Cortex of kidney (tissue), 1 donor: ENCODE measurements at places on chromosomes 4 and X.

- DNase-seq, result no peak
Measured at GRCh38 chrX:13373027-13373426, 53.2 kb upstream of the ATXN3L start.

- DNase-seq, result no peak
Measured at GRCh38 chr4:62460329-62460728, 1260.2 kb downstream of the ADGRL3 start.

- DNase-seq, result no peak
Measured at GRCh38 chrX:13252726-13253125, 67.1 kb downstream of the ATXN3L start.

- DNase-seq, result no peak
Measured at GRCh38 chrX:122241959-122242358, 942.1 kb upstream of the GRIA3 start.

DNA sequence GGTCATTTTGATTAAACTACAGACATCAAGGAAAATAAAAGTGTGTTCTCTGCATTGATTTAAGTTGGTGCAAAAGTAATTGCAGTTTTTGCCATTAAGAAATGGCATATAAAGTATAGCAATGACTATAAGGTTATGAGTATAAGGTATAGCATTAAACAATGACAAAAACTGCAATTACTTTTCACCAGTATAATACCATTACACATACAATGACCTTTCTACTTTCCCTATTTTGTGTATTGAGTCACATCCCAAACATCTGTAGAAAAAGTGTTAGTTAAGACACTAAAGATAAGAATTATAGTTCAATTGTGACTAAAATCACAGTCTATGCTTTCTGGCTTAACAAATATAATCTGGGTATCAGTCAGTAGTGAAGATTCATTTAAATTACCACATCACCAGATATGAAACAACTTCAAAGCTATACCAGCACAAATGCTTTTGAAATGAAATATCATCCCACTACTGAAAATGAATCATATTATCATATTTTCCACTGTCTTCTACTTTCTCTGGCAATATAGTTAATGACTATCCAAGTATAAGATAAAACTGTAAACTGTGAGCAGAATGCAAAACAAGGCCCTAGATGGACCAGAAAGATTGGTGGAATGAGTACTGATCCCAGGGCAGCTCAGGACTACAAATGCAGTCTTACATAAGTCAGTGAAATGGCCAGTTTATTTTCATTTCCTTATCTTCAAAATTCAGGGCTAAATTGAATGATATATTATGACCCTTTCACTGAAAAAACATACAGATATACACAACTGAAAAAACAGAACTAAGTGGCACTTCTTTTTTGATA, 241.1 kb downstream of the ANTXR2 start:
- no peak for DNase-seq

DNA sequence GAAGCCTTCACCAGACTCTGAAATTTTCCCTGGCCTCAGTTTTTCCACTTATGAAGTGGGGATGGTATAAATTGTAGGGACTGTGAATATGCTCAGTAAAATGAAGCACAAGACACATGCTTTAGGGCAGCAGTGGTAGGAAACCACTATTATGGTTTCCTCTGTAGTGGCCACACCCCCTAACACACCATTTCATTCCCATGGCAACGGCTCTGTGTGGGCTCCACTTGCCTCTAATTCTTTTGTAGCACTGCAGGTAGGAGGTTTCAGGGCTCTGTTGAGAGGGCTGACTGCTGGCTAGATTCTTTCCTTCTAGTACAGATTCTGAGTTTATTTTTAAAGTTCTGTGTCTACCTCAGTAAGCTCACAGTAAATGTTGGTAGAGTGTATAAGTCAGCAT, 3.5 kb upstream of the VMA21 start:
- DNase-seq, result no peak

GRCh38 chr4:56806666-56807065, 14.8 kb downstream of the SPINK2 start:
- no peak for DNase-seq

- DNase-seq, result no peak
Measured at GRCh38 chrX:101478366-101478765, 6.9 kb upstream of the ARMCX4 start.

GRCh38 chrX:9605484-9605883, 140.6 kb downstream of the TBL1X start:
- DNase-seq, result no peak

GRCh38 chr4:149987330-149988086, 90.7 kb upstream of the DCLK2 start:
- DNase-seq, result no peak

GRCh38 chr4:8053688-8054449, 104.7 kb downstream of the ABLIM2 start:
- no peak for DNase-seq

DNA sequence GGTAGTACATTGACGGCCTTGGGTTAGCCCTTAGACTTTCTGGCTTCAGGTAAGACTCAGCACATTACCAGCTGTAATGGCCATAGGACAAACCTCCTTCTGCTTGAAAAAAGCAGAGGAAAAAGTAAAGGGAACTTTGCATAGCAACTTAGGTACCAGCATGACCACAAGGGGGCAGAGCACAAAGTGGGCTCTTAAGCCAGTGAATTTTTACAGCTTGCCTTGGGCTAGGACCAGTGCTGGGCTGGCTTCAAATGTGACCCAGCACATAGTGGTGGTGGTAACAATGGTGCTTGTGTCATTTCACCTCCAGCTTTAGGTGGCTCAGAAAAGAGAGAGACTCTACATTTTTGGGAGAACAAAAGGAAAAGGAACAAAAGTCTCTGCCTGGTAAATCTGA, 66.1 kb downstream of the KLHL4 start:
- no peak for DNase-seq
